ENCODE measurements at places on chromosomes 2 and 18. TPM values are rescaled to one million over a fixed set of nuclear protein-coding genes. Genes with fewer than 3 reads are reported as not detected.

Gene CAB39
- total RNA-seq: 39.2 TPM

Gene ZNF892
- total RNA-seq: 17.0 TPM

Gene FAM228B
- total RNA-seq: 33.0 TPM

GRCh38 chr18:33837191-33837590 lies 259.2 kb downstream of the ASXL3 start:
- peaks cover 22% of the 10 kb centered on the region for H3K4me1 ChIP-seq
- no peak overlapping the region for H3K4me3 ChIP-seq
- H3K36me3 ChIP-seq: no peaks in the 10 kb centered on the region
- H3K27ac ChIP-seq: no peak overlapping the region
- no peak for DNase-seq

- no peak overlapping the region for H3K27ac ChIP-seq
- H3K36me3 ChIP-seq: no peaks in the 10 kb centered on the region
- no peak overlapping the region for H3K4me3 ChIP-seq
- no peaks in the 10 kb centered on the region for H3K27me3 ChIP-seq
These were observed 412.2 kb downstream of the SPAG16 start for GRCh38 chr2:213696442-213696841.

DNA sequence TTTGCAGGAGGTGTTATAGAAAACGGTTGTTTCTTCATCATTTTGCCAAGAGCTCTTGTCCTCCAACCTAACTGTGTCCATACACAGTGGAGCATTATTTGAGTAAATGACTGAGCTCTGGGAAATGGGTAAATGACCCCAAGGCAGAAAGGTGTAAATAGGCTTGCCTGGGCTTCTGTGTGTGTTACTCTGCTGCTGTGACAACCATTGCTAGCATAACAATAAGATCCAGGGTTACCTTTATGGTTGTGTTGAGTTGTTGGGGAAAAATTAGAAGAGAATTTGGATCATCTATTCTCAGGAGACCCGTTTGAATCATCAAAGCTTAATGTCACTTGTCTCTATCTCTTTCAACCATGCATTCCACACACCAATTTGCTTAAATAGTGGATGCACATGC lies 672.7 kb downstream of the DPP10 start:
- no peak overlapping the region for H3K4me3 ChIP-seq
- DNase-seq: no peak
- H3K36me3 ChIP-seq: no peaks in the 10 kb centered on the region
- no peaks in the 10 kb centered on the region for H3K27me3 ChIP-seq
- no peak overlapping the region for H3K27ac ChIP-seq
- H3K4me1 ChIP-seq: peaks cover 16% of the 10 kb centered on the region

DNA sequence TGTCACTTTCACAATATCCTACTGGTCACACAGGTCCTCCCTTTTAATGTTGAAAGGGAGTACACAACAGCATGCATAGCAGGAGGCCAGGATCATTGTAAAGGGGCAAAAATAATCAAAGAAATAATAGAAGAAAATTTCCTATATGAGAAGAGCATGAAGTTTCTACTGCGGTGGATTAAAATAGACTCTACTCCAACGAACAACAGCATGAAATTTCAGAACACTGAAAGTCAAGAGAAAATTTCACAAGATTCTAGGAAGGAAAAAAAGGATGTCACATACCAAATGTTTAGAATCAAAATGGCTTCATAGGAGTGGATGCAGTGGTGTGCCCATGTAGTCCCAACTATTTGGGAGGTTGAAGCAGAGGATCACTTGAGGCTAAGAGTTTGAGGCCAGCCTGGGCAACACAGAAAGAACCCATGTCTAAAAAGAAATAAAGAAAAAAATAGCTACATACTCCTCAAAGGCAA lies 72.0 kb upstream of the EPAS1 start:
- H3K27me3 ChIP-seq: no peaks in the 10 kb centered on the region
- no peak for DNase-seq
- H3K4me3 ChIP-seq: no peak overlapping the region
- H3K36me3 ChIP-seq: no peaks in the 10 kb centered on the region

All from mesothelial cell of epicardium (in vitro differentiated cells).